ENCODE measurements at places on chromosomes 3 and 15.

DNA sequence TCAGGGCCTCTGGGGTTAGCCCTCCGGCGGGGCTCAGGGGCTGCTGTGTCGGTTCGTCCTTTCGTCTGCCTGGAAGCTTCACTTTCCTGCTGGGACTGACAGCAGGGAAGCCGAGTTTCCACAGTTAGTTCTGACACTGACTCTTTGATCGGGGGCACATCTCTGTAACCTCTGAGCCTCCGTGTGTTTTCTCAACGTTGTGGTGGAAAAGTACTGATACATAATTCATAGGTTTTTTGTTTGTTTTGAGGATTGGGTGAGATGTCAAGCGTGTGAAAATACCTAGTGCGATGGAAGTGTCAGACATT lies 481 bp downstream of the AP4E1 start:
- no peak for DNase-seq

DNA sequence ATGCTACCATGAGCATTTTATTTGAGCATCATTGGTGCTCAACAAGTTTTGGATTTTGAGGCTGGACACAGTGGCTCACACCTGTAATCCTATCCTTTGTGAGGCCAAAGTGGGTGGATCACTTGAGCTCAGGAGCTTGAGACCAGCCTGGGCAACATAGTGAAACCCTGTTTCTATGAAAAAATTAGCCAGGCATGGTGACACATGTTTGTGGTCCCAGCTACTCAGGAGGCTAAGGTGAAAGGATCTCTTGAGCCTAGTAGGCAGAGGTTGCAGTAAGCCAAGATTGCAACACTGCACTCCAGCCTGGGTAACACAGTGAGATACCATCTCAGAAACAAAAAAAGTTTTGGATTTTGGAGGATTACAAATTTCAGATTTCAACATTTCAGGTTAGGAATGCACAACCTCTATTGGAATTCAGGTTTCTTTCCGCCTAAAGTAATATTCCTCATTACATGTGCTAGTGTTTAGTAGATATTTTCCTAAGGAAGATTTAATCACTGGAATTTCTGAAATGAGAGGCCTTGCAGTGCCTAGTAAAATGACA lies 27.6 kb downstream of the CNOT10 start:
- no peak for DNase-seq

GRCh38 chr3:179181021-179181472 lies 32.9 kb downstream of the PIK3CA start:
- DNase-seq: no peak

DNA sequence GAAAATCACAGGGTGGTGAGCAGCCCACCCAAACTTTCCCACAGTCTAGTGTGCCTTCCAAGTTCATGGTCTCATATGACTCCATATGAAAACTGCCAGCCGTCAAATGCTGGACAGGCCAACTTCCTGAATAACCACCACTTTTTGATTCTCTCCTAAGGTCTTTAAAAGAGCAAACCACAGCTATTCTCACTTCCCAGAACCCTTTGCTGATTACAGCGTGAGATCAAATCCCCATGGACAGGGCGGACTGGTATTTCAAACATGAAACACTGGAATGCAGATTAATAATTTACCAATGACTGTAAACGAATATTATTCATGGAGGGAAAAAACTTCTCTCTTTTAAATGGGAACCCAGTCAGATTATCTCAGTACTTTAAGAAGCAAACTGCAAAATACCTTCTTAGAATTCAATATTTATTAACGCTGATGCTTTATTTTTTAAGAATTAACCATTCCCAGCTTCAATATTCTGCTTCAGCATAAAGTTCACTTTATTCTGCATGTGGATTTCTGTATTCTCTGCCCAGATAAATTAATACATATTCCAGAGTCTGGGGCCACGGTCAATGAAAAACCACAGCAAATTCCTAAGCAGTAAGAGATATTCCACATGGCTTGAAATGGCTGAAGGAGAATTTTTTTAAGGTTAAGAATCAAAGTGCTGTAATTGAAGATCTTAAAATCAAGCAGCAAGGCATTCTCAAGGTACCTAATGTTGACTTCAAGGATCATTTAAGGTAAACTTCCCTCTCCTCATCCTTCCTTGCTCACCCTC lies 42.9 kb downstream of the MYO1E start:
- no peak for DNase-seq

DNA sequence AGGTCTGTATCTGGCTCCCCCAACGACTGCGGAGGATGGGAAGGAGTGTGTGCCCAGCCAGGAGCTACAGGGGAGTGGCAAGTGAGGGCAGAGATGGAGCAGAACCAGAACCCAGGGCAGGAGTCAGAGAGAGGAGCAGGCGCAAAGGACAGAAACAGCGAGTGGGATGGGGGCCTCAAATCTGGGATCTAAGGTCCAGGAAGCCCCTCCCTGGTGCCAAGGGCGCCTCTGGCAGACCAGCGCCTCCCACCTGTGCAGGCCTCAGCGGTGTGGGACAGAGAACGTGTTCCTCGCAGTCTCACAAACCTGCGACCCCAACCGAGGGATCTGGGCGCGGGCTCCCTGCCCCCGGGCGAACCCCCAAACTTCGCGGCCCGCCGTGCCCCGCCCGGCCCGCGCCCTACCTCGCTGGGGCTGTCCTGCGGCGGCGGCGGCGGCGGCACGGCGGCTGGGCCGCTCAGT lies 301 bp downstream of the PCBP4 start:
- no peak for DNase-seq

DNA sequence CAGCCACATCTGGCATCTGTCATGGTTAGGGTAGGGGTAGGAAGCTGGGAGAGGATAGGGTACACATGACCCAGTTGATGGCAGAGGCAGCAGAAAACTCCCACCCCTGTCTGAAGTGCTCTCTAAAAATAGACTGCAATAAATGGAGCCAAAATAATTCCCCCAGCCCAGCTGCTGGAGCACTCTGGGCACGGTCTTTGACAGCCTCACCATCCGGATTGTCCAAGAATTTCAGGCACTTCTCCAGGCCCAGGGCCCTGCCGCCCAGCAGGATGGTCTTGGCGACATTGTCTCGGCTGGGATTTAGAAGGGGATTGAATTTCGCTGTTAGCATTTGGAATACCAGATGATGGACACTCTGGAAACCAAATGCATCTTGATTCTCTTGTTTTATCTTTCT lies 103.7 kb downstream of the IQSEC1 start:
- DNase-seq: no peak

GRCh38 chr3:167288737-167289136 lies 91.4 kb downstream of the ZBBX start:
- no peak for DNase-seq

DNA sequence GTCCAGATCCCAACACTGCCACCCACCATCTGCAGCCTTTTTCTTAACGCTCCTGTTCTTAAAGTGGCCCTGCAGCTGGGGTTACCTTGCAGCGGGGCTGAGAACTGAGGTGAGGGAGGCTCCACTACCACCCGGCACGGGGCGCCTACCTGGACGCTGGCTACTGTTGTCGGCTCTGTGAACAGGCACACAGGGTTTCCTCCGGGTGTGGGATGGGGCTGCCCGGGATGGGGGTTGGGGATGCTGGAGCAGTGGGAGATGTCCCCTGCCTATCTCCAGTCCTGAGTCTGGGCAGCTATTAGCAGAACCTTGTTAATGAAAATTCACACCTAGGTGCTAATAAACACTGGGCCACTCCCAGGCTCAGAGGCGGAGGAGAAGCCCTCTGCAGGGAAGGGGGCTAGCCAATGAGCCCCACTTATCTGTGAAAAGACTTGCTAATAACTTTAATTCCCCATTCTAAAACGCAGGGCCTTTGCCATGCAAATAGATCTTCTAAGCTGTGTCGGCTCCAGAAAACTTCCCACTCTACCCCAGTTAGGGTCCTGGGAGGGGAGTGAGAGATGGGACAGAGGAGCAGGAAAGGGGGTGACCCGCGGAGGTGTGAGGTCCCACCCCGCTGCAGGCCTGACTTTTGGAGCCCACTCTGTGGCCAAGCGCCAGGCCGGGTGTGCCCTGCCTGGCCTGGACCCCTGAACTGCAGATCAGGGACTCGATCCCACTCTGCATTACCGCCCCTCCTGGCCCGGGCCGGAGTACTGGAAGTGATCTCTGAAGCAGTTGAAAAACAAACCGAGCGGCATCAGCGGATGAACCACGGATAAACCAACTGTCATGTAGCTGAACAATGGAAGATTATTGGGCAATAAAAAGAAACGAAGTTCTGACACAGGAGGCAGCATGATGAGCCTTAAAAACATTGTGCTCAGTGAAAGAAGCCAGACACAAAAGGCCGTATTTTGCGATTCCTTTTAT lies 3.1 kb downstream of the MESP1 start:
- no peak for DNase-seq

- DNase-seq: no peak
Measured at GRCh38 chr15:96457841-96458240, 127.3 kb downstream of the NR2F2 start.

- no peak for DNase-seq
Measured at GRCh38 chr15:63857461-63857856, 23.7 kb upstream of the HERC1 start.

DNA sequence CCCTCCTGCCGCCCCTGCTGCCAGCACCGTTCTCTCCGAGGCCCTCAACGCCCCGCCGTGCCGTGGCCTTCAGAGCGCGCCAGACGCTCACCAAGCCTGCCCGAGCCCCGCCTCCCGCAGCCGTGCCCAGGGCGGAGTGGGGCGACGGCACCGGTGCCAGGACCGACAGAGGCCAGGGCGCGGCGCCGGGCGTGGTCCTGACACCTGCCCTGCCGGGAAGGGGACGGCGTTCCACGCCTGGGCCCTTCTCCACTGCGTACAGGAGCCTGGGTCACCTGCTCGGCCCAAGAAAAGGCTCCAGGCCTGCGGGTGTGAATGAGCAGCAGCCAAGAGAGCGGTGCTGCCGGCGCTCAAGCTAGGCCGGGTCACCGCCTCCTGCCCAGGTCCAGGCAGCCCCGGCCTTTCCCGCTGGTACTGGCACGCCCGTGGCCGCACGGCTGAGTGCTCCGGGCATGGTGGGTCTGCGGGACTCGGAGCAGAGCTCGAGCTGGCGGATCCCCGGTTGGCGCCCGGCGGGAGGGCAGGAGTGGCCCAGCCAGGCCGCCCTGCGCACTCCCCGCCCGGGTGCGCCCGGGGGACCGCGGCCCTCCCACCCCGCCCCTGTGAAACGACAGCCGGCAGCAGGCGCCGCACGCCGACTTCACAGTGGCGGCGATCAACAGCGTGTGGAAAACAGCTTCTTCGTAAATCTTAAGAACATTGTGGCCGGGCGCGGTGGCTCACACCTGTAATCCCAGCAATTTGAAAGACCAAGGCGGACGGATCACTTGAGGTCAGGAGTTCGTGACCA lies 4.2 kb downstream of the OCA2 start:
- DNase-seq: no peak

DNA sequence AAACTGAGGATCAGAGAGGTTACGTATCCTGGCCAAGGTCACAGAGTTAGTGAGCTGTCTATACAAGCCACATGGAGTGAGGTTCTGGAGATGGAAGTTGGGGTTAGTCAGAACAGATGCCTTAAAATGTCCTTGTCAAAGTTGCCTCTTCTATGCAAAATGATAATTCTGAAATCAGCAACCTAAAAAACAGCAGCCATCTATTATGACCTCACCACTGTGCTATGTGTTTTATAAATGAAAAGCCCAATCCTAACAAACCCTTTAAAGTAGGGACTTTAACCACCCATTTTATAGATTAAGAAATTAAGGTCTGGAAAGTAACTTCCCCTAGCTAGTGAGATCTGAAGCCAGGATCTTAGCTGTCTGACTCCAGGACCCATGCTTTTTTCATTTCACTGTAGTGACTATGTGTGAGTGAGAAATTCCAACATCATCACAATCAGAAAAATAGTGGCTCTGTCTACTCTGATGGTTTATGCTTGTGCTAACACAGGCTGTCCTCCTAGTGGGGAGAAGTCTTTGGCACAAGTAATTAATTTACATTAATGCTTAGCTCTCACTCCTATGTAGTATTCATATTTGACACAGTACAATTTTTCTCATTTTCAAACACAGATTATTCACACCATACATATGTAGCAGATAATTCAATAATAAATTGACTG lies 143.6 kb downstream of the ANO10 start:
- DNase-seq: no peak

- no peak for DNase-seq
Measured at GRCh38 chr3:170735821-170736220, 134.2 kb downstream of the RPL22L1 start.

- no peak for DNase-seq
Measured at GRCh38 chr3:73136941-73137340, 75.5 kb downstream of the EBLN2 start.

DNA sequence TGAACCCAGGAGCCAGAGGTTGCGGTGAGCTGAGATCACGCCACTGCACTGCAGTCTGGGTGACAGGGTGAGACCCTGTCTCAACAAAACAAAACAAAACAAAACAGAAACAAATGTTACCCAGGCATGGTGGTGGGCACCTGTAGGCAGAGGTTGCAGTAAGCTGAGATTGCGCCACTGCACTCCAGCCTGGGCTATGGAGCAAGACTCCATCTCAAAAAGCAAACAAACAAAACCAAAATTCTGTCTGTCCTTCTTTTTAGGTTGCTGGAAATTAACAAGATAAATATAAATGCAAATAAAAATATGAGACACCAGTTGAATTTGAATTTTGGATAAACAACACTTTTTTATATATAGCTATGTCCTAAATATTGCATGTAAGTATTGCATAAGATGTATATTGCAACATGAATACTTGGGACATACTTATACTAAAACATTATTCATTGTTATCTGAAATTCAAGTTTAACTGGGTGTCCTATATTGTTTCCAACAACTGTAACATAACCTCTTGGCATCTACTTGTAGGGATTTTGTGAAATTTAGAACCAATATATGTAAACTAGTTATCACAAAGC lies 4.7 kb upstream of the CEP97 start:
- DNase-seq: no peak

- DNase-seq: no peak
Measured at GRCh38 chr3:75985432-75985831, 200.1 kb upstream of the ZNF717 start.

GRCh38 chr3:174270841-174271240 lies 588.3 kb upstream of the NAALADL2 start:
- DNase-seq: no peak

GRCh38 chr3:144181062-144181461 lies 209.4 kb downstream of the DIPK2A start:
- no peak for DNase-seq

- no peak for DNase-seq
Measured at GRCh38 chr15:58701376-58701775, 48.1 kb downstream of the ADAM10 start.

GRCh38 chr3:108441518-108441917 lies 68.9 kb downstream of the MYH15 start:
- no peak for DNase-seq

GRCh38 chr3:58341376-58341775 lies 8.7 kb downstream of the PXK start:
- DNase-seq: no peak

GRCh38 chr3:147807776-147808175 lies 398.6 kb downstream of the ZIC1 start:
- DNase-seq: no peak

GRCh38 chr3:39108200-39108710 lies 775 bp downstream of the TTC21A start:
- no peak for DNase-seq

GRCh38 chr3:53523346-53523745 lies 28.9 kb downstream of the CACNA1D start:
- no peak for DNase-seq
